ENCODE measurements at places on chromosomes 2 and 18.
A peak's percentile ranks its signal among the peaks of the same experiment; 100 is the strongest.

- DNase-seq, result no peak
These were observed 37.5 kb upstream of the SCN9A start for GRCh38 chr2:166413255-166413654.

GRCh38 chr2:36079793-36080192 is 275.8 kb upstream of the CRIM1 start:
- DNase-seq, result no peak

GRCh38 chr2:6820236-6820635 is 45.5 kb downstream of the CMPK2 start:
- no peak for DNase-seq

DNA sequence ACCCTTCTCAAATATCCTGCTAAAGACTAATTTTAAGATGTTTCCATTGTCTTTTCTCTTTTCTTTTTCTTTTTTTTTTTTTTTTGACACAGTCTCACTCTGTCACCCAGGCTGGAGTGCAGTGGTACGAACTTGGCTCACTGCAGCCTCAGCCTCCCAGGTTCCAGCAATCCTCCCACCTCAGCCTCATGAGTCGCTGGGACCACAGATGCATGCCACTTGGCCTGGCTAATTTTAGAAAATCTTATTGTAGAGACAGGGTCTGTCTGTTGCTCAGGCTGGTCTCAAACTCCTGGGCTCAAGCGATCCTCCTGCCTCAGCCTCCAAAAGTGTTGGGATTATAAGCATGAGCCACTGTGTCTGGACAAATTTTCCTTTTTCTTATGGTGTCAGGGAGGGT is 167.5 kb downstream of the MCFD2 start:
- no peak for DNase-seq

- DNase-seq, result no peak
These were observed 37.6 kb upstream of the FOSL2 start for GRCh38 chr2:28354920-28355520.

DNA sequence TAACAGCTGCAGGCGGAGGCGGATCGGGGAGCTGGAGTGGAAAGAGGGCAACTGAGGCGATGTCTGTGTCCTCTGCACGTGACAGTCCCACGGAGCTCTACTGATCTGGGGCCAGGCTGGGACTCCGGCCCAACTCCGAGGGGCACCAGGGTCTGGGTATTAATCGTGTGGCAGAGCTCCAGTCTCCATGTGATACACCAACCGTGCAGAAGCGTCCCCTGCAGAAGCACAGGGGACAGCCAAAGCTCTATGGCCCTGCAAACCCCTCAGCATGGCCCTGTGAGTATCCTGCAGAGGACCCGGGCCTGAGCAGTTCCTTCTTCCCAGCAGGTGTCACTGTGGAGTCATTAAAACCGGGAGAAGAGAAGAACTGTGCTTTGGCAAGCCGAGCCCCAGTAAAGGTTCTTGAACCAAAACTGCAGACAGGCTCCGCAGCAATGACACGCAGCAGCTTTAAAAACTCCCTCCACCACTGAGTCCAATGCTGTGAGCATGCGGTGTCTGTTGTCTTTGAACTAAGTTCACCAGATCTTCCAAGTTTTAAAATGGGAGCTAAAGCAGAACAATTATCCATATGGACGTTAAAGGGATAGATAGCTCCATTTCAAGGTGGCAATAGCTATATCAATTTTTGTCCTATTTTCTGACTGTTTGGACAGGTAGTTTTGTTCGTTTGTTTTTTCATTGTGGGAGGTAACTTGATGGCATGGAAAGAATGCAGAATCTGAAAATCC is 79.4 kb downstream of the TMEM182 start:
- peak; percentile 5 for DNase-seq

GRCh38 chr2:115163572-115163971 is 721.1 kb downstream of the DPP10 start:
- DNase-seq, result no peak

DNA sequence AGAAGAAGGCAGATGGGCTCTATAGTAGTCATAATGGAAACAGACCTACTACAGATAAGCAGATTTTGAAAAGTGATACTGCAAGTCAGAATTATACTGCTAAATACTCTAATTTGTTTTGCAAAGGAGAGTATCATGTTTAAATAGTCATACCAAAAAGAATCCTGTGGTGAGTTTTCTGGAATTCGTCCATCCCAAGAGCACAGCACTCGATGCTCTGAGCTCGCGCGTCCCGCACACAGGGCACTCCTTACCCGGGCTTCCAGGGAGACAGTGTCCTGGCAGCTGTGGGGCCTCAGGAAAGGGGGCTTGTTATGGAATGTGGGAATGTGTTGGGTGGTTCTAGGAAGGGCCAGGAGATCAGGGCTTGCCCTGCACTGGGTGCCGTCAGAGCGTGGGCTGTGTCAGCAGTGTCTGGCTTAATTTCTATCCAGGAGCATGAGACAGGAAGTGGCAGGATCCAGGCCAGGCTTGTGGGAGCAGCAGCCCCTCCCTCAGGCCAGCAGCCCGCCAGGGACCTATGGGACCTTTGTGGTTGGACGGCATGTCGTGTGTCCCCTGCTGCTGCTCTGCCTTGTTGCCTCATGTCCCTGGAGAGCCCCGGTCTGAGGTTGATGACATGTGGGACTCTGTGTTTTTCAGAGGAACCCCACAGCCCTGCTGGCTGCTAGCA is 193.2 kb upstream of the TPO start:
- no peak for DNase-seq

DNA sequence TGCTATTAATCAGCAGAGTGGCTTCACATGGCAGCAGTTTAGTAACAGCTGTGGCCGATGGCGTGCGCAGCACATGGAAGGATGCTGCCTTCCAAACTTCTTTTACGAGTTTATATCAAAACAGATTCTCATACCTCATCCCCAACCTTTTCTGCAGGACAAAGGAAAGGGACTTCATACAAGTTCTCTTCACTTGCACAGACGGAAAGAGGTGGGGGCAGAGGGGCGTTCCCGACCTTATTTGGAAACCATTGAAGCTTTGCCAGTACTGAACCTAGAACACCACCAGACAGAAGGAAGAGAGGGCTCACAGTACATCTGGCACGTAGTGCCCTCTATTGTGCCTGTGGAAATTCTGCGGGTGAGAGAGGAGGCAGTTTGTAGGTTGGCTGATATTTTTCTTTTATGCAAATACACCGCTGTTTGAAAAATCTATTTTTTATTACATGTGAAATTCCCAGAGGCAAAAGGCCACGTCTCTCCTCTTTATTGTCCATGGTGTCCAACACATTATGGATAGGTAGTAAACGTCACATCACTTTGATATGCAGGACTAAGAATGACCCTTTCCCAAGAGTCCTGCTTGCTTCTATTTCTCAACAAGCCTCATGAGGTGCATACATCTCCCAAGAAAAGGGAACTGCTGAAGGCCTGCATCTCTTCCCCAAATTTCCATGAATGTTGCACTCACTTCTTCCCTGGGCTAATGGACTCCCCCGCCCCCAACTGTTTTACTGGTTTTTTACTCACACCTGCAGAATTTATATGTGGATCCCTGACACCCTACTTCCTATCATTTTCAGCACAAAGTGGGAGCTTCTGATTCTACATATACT is 31.3 kb downstream of the COLEC12 start:
- DNase-seq, result no peak

DNA sequence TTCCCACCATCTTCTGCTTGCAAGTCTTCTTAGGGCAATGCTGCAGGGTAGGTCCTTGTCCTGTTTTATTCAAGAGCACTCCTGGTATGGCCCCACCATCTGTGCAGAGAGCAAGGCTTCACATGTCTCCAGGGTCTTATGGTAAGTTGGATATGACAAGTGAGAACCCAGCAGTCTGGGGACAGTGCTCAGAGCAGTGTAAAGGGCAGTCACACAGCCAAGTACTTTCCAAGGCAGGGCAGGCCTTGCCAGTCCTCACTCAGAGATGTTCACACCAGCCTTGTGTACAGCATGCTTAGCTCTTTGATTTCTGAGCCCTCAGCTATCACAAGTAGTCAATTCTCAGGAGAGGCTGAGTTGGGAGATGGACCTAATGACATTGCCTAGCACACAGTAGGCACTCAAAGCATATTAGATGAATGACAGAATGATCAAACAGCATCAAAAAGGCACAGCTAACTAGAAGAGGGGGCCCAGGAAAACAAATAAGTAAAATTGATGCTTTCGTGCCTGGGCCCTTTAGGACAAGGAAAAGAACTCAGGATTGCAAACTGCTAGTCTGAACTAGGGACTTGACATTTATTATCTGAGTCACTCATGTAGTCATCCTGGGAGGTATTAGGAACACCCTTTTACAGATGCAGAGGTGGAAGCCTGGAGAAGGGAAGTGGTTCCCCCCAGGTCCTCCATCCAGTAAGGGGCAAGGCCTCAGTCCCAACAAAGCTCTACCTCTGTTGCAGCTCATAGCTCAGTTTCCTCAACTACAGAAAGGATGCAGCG is 86.7 kb upstream of the CTAGE1 start:
- DNase-seq, result no peak

GRCh38 chr2:112480530-112481049 is 1.4 kb upstream of the TTL start:
- DNase-seq, result no peak

All from glomerular endothelial cell (primary cell).